ENCODE measurements at places on chromosomes 7 and 10.

- DNase-seq: no peak
Measured at GRCh38 chr10:75987616-75988015, 556.2 kb downstream of the LRMDA start.

DNA sequence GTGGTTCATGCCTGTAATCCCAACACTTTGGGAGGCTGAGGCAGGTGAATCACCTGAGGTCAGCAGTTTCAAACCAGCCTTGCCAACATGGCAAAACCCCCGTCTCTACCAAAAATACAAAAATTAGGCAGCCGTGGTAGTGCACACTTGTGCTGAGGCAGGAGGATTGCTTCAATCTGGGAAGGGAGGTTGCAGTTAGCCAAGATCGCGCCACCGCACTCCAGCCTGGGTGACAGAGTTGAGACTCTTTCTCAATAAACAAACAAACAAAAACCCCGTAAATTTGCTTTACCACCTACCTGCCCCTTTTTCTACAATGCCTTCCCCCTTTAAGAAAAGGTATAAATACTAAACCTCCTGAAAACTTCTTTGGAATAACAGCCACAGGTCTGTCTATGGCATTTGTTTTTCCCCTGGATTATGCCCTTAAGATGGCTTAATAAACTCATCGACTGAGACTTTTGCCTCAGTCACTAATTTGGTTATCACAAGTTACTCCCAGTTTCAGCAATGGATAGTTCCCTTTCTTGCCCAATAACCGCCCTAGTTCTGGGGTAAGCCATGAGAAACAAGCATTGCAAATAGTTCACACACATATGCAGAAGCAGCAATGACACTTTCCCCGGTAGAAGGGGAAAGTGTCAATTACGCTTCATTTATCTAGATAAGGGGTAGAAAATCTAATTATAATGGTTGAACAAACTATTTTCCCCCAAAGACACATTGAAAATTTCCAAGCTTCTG lies 52.8 kb upstream of the SVIL start:
- no peak for DNase-seq

- no peak for DNase-seq
Measured at GRCh38 chr7:99272476-99273045, at the start of gene MYH16. MYH16 (plus strand) TSS chr7:99272839.

GRCh38 chr7:95881597-95881996 lies 109.2 kb downstream of the DYNC1I1 start:
- DNase-seq: no peak

GRCh38 chr7:25665374-25665773 lies 437.1 kb upstream of the NPVF start:
- DNase-seq: no peak

DNA sequence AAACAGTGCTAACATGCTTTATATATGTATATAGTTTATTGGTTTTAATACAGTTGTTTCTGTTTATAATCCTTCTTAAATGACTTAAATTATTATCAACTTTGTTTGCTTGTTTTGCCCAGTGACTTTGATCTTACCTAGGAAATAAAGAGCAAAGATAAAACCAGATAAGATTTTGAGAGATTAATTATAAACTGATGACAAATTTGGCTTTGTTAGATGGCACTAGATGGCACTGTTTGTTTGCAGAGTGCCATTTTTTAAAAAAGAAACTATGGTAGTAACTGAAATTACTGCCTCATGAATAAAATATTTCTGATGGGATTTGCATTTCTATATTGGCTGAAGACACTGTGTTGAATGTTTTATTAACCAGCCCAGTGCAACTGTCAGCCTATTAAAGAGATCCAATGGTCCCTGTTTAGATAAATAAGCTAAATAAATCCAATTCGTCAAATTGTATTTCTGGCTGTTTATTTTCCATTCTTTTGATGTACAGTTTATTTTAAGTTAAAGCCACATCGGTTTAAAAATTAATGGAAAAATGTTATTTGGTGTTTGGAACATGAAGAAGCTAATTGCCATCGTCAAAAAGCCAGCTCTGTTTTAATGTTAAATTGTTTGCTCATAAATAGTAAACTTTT lies 28.7 kb downstream of the VTI1A start:
- no peak for DNase-seq

DNA sequence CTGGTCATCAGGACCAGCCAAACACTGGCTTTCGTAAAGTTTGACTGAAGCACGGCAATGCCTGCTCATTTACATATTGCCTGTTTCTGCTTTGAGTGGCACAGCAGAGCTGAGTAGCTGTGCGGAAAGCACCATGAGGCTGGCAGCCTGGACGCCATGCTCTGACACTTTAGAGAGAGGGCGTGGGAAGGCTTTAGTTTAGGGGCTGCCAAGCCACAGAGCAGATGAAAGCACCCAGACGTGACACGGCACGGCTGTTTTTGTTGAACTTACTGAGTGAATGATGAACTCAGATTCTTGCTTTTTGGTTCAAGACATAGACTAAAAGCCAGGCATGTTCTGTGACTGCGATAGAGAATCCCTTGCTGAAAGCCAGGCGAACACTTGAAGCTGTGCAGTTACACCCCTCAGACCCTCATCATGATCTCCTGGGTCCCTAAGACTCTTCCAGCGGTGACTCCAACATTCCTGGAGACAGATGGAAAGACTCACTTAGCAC lies 182.1 kb downstream of the ZMYND11 start:
- DNase-seq: no peak

DNA sequence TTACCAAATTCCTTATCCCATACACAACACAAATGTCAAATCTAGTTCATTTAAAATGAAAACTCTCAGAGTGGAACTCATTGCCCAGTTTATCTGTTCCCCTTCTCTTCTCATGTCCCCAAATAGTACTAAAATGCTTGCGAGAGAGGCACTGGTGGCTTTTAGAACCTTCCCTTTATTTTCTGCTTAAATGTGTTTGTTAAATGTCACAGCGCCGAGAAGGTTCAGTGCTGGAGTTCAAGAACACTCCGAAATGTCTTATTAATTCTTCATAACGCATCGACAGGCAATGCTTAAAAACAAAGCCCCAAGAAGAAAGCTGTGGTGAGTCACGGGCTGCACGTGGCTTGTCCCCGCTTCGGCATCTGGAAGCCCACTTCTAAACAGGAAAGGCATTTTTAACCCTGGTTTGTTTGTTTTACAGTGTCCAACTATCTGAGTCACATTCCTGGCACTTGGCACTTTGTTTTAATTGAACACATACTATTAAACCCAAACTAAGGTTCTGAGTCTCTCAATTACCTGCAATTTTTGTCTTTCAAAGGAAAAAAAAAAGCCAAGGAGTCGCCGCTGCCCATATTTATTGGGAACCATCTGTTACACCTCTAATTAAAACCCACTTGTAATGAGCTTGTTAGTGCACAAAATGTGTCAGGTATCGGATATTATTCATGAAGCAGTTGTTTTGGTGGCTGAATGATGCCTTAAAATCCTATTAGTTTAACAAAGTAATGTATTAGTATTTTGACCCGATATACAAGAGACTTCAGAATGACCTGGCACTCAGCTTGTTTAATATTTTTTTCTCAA lies 49.9 kb upstream of the MGMT start:
- DNase-seq: no peak

- no peak for DNase-seq
Measured at GRCh38 chr7:98209166-98209920, 1.9 kb upstream of the BHLHA15 start.

- DNase-seq: no peak
Measured at GRCh38 chr7:32116436-32116835, 46.2 kb upstream of the PDE1C start.

GRCh38 chr7:105791926-105792325 lies 84.5 kb downstream of the ATXN7L1 start:
- no peak for DNase-seq

- DNase-seq: peak; percentile 48
Measured at GRCh38 chr7:11716185-11716584, 115.8 kb downstream of the THSD7A start.

- DNase-seq: no peak
Measured at GRCh38 chr7:134891696-134892678, 94.3 kb upstream of the AGBL3 start.

DNA sequence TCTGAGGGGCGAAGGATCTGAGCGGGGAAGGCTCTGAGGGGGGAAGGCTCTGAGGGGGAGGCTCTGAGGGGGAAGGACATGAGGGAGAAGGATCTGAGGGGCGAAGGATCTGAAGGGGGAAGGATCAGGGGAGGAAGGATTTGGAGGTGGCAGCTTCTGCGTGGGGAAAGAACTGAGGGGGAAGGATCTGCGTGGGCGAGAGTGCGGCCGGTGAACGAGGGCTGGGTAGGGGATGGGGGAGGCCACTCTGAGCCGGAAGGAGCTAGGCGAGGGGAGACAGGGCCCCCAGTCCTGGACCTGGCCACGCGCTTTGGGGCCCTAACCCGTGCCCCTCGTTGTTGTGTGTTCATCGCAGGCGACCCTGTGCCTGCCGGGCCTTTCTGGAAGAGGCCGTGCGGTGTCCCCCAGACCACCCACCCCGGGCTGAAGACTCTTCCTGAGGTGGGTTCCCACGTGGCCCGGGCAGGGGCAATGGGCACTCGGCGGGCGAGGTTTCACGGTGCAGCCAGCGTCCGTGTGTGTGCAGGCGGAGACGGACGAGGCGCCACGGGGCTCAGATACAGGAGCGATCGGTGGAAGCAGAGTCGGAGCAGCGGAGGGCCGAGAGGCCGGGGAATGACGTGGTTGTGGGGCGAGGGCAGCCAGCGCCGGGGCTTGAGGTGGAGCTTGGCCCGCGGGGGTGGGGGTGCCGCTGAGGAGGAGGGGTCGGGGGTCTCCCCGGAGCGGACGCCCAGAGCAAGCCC lies 2.0 kb downstream of the CALY start:
- no peak for DNase-seq

GRCh38 chr7:87364246-87364645 lies 18.8 kb downstream of the CROT start:
- DNase-seq: no peak

DNA sequence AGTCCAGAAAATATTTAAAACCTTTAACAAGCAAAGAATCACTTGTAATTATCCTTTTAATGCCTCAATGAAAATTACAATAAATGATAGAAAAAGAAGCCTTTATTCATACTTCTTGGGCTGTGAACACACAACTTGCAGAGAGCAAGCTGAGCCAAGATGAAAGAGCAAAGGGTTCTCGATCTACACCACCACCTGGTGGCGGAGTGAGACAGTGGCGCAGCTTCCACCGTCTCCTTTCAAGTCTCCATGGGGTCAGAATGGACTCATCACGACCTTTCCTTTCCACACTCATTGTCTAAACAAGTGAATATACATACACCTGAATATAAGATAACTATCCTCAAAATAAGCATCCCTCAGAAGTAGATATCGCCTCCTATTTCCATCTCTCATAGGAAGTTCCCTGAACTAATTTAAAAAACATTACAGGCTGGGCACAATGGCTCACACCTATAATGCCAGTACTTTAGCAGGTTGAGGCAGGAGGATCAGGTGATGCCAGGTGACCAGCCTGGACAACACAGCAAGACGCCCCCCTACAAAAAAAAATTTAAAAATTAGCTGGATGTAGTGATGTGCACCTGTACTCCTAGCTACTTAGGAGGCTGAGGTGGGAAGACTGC lies 40.7 kb downstream of the ATE1 start:
- peak; percentile 60 for DNase-seq

GRCh38 chr7:156493942-156494341 lies 146.6 kb upstream of the RNF32 start:
- DNase-seq: no peak

- DNase-seq: no peak
Measured at GRCh38 chr10:46524472-46525176, 31.8 kb downstream of the GPRIN2 start.

- no peak for DNase-seq
Measured at GRCh38 chr7:115654384-115655214, 376.0 kb downstream of the TFEC start.

GRCh38 chr10:17061418-17061817 lies 68.2 kb downstream of the CUBN start:
- DNase-seq: no peak

GRCh38 chr7:151168003-151168786 lies 701 bp upstream of the GBX1 start:
- DNase-seq: peak; percentile 29

- DNase-seq: no peak
Measured at GRCh38 chr10:132255489-132256344, 52.0 kb downstream of the STK32C start.

- DNase-seq: no peak
Measured at GRCh38 chr7:55034776-55035175, 16.0 kb downstream of the EGFR start.

DNA sequence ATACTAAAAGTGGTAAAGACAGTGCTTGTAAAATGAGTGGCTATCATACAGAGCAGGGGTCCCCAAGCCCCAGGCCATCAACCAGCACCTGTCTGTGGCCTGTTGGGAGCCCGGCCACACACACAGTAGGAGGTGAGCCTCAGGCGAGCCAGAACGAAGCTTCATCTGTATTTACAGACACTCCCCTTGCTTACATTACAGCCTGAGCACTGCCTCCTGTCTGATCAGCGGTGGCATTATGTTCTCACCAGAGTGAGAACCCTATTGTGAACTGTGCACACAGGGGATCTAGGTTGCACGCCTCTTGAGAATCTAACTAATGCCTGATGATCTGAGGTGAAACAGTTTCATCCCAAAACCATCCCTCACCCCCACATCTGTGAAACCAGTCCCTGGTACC lies 58.7 kb downstream of the ITGA8 start:
- DNase-seq: no peak

DNA sequence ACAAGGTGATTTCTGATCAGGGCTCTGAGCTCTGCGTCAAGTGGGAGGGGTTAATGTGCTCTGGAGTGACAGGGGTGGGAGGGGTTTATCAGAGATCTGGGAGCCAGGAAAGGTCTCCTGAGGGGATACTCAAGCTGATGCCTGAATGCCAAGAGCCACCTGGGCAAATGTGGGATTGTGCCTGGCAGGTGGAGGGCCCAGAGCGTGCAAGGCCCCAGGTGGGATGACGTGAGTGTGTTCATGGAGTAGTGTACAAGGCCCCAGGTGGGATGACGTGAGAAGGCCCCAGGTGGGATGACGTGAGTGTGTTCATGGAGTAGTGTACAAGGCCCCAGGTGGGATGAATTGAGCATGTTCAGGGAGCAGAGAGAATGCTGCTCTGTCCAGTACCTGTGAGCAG lies 610.3 kb downstream of the PTPRN2 start:
- no peak for DNase-seq

- peak; percentile 28 for DNase-seq
Measured at GRCh38 chr7:111413739-111414138, 148.6 kb downstream of the IMMP2L start.

GRCh38 chr7:116307253-116307652 lies 96.9 kb downstream of the TES start:
- DNase-seq: no peak

- DNase-seq: no peak
Measured at GRCh38 chr10:5730766-5731165, 46.1 kb downstream of the TASOR2 start.

DNA sequence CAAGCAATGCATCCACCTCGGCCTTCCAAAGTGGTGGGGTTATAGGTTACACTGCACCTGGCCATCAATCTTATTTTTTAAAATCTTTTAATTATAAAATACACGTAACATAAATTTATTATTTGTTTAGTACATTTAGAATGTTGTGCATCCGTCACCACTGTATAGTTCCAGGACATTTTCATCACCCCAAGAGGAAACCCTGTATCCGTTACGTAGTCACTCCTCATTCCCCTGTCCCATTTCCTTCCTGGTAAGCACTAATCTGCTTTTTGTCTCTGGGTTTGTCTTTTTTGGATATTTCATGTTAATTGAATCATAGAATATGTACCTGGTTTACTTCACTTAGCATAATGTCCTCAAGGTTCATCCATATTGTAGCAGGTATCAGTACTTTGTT lies 51.2 kb downstream of the MAPK8 start:
- DNase-seq: no peak

Measured in HAP-1 (cell line).